Stimulated activated CD8-positive, alpha-beta memory T cell treated with anti-CD3 and anti-CD28 coated beads, Interleukin-15, amount 100 ng/mL, for 48 hours (primary cell): ENCODE measurements at places on chromosomes 16 and 17.

GRCh38 chr16:71840052-71840451, 5.7 kb upstream of the ATXN1L start:
- DNase-seq: no peak

DNA sequence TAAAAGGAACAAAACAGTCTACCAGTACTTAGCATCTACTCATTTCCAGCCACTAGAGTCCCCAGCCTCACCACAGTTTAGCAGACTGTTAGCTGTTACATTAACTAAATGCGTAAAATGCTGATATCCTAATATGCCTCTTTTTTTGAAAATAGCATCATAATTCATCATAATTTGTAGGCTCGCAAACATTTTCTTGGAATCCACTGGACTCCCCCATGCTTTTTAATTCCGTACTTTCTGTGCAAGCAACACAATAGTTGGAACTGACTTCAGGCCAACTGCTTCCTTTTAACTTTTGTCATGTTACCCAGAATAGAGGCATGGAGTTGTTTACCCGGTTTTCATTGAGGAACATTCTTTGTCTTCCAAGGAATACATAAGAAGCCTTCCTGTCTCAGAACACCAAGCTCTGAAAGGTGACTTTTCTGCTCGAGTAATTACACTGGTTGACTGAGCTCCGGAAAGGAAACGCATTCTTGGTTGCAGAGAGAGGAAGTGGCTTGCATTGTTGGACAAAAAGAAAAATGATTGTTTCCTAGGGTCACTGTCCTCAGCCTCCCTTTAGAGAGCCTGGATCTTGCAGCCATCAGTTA, 30.9 kb upstream of the SEC14L1 start:
- no peak for DNase-seq

- DNase-seq: no peak
Observed at GRCh38 chr16:8668113-8668512, 6.3 kb upstream of the ABAT start.

- DNase-seq: no peak
Observed at GRCh38 chr16:8874388-8874787, 5.6 kb upstream of the CARHSP1 start.

- DNase-seq: no peak
Observed at GRCh38 chr17:1003972-1004768, 7.2 kb downstream of the TIMM22 start.

- peak; percentile 36 for DNase-seq
Observed at GRCh38 chr16:67393111-67393787, at the start of gene TPPP3. Gene TPPP3 (minus strand): TSS chr16:67393498. CDS start chr16:67391111, 2,387 bp downstream.

DNA sequence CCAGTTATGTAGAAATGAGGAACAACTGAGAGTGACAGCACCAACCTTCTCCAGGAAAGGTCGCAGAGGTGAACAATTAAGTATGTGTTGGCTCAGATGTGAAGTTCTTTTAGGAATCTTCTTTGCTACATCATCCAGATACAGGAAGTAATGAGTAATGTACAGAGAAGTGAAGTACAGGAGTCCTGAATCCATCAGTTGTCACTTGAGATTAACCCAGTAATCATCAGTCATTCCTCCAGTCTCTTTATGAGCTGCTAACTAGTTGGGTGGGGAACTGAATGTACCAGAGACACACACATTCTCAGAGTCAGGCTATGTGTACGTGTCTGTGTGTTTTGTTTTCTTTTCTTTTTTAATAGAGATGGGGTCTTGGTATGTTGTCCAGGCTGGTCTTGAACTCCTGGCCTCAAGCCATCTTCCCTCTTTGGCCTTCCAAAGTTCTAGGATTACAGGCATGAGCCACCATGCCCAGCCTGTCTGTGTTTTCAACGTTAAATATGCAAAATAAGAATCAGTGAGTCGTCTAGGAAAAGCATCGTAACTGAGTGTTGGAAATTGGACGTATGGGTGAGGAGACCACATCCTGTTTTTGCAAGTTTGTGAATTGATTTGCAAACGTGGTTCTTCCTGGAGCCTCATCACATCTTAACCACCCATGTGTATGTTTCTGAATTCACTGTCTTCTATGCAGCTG, 19.9 kb downstream of the ZNF200 start:
- DNase-seq: no peak

- DNase-seq: no peak
Observed at GRCh38 chr17:76868669-76869495, 678 bp downstream of the MGAT5B start.

GRCh38 chr17:69597898-69598692, 183.6 kb downstream of the MAP2K6 start:
- no peak for DNase-seq

DNA sequence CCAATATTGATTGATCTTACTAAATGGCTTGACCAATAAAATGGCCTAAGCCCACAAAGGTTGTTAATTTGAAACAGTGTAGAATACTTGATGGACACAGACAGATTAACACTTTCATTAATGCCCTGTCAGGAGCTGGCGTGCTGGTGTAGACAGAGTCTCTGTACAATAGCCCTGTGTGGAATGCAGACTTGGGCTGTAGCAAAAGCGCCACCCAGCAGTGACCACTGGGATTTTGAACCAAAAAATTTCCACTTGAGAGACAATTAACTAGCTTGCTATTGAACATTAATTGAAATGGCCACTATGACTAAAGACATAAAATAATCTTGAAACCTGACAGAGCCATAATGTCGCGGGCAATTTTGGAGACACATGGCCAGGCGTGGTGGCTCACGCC, 19.7 kb upstream of the GUCY2D start:
- DNase-seq: no peak

GRCh38 chr16:28136751-28137434, 73.4 kb upstream of the GSG1L start:
- DNase-seq: no peak
